Activated CD4-positive, alpha-beta T cell treated with anti-CD3 and anti-CD28 coated beads for 1 hour (primary cell): ENCODE measurements at places on chromosomes 12 and 14.

DNA sequence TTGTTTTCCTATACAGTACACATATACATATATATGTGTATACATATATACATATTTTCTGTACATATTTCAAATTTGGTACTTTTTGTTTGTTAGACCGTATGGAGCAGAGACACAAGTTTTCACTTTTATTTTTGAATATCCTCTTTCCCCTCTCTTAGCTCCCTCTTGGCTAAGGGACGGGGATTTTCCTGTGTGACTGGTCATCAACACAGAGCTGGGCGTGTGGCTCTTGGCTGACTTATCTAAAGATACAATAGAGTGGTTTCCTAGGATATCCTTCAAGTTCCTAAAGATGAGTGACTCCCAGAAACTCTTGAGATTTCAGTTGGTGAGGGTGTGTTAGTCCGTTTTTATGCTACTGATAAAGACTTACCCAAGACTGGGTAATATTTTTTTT lies 1404.5 kb upstream of the TMEM132C start:
- no peak for DNase-seq

DNA sequence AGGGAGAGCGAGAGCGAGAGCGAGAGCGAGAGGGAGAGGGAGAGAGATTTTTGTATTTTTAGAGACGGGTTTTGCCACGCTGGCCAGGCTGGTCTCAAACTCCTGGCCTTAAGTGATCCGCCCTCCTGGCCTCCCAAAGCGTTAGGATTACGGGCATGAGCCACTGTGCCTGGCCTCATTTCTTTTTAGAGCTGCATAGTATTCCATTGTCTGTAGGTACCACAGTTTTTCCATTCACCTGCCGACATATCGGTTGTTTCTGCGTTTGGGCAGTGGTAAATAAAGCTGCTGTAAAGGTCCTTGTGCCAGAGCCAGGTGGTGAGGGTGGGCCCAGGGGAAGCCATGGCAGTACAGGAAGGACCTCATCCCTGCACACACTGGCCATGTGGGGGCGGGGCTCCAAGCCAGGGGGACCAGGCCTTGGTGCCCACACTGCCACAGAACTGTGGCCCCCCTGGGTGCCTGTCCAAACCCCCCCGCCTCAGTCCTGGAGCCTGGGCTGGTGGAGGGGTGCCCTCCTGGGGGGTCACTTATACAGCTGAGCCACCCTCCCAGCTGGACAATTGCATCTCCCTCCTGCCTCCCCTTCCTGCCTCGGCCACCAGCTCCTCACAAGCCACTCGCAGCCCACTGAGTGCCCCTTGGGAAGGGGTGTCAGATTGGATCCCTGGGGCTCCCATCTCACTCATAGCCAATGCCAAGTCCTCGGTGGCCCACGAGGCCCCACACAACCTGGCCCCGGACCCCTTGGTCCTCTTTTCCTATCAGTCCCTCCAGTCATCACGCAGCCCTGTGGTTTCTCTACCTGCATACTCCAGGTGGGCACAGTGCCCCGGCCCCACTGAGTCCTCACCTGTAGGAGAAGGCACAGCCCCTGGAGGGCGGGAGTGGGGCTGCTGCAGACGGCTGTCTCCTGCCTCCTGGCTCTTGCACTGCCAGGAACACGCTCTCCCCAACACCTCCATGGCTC lies 1.7 kb upstream of the PUS1 start:
- no peak for DNase-seq

- no peak for DNase-seq
Observed at GRCh38 chr14:32480337-32480736, 151.2 kb downstream of the AKAP6 start.

GRCh38 chr12:48027183-48028002 lies 23.1 kb upstream of the COL2A1 start:
- DNase-seq = no peak

GRCh38 chr14:60204104-60204842 lies 39.1 kb upstream of the DHRS7 start:
- no peak for DNase-seq

GRCh38 chr12:79706156-79706555 lies 15.4 kb upstream of the PAWR start:
- DNase-seq = no peak
